ENCODE measurements at places on chromosomes 1 and 21. TPM values are rescaled to one million over a fixed set of nuclear protein-coding genes. Genes with fewer than 3 reads are reported as not detected.

- DNase-seq, result no peak
Measured at GRCh38 chr1:6243993-6244392, at the start of gene HES3. Gene HES3, plus strand, starts transcription at chr1:6244179. Its CDS starts 187 bp downstream, at chr1:6244366.

TOR1AIP1 gene
- 62.7 TPM for total RNA-seq

MRAP gene
- total RNA-seq, result 1.4 TPM

BCL2L15 gene
- total RNA-seq, result 0.68 TPM

POLR3C gene
- total RNA-seq, result 63.8 TPM

- DNase-seq, result no peak
Measured at GRCh38 chr21:29320031-29320430, 21.3 kb downstream of the BACH1 start.

DNA sequence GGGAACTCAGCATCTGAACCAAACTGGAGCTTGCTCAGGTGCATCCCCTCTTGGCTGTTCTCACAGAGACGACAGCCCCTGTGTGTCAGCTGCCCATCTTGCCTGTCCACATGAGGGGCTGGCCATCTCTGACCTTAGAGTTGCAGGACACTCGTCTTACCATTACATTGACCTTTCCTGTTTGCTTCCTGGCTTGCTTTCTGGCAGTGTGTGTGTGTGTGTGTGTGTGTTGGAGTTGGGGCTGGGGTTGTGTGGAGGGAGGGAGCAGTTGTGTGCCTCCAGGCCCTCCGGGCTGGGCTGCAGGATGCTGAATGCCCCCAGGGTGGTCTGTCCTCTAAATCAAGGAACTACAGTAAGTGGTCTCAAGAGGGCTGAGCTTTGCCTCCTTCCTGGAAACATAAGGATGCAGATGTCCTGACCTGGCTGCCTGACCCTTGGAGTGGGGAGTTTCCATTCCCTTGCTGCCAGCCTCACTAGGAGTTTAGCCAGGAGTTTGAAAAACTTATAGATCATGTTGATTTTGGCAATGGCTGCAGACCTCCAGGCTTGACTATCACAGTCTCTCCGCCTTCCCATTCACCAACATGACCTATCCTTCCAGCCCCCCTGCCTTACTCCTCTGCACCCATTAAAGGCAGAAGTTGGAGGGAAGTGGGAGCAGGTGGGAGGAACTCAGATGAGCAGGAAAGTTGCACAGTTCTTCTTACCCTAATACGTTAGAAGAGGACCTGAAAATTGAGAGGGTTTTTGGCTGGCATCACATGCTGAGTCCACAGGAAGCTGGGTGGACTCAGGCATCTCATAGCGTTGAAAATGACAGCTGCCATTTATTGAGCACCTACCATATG lies 19.0 kb downstream of the RASSF5 start:
- DNase-seq, result peak; percentile 52

- DNase-seq, result no peak
Measured at GRCh38 chr1:209710093-209710492, 5.4 kb downstream of the HSD11B1 start.

PGLYRP3 gene
- not detected for total RNA-seq

- no peak for DNase-seq
Measured at GRCh38 chr1:209546390-209547085, 37.0 kb upstream of the CAMK1G start.

MARK1 gene
- 49.6 TPM for total RNA-seq

DNA sequence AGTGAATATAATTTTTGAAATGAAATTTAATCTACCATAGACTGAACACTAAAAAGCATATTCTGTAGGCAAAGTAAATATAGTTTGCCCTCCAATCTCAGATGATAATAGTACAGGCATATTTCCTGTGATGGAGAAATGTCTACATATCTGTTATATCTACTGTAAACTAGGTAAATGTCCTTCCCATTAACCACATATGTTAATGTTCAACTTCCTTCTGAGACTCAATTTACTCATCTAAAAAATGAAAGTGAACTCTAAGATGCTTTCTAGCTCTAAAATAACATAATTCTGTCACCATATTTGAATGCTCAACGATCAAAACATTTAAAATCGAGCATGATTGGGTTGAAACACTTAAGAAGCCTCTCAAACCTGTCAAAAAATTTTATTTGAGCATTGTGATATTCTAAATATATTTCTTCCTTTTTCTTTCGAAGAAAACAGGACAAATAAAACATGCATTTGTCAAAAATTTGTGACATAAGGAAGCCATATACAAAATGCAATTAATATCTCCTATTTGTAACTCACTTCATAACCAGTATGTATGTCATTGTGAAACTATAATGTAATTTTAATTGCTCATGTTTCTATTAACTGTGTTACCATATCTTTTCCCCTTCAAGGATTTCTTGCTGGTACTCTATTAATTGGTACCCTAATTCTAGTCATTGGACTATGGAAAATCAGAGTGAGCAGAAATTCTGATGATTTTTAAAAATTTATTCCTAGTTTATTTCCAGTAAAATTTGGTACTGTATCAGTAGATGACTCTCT lies 34.2 kb downstream of the CD55 start:
- DNase-seq, result no peak

GRCh38 chr1:153357076-153357852 lies 390 bp upstream of the S100A9 start:
- peak; percentile 24 for DNase-seq

- no peak for DNase-seq
Measured at GRCh38 chr1:168626326-168626725, 49.9 kb downstream of the XCL1 start.

USP33 gene
- total RNA-seq, result 66.1 TPM

DNA sequence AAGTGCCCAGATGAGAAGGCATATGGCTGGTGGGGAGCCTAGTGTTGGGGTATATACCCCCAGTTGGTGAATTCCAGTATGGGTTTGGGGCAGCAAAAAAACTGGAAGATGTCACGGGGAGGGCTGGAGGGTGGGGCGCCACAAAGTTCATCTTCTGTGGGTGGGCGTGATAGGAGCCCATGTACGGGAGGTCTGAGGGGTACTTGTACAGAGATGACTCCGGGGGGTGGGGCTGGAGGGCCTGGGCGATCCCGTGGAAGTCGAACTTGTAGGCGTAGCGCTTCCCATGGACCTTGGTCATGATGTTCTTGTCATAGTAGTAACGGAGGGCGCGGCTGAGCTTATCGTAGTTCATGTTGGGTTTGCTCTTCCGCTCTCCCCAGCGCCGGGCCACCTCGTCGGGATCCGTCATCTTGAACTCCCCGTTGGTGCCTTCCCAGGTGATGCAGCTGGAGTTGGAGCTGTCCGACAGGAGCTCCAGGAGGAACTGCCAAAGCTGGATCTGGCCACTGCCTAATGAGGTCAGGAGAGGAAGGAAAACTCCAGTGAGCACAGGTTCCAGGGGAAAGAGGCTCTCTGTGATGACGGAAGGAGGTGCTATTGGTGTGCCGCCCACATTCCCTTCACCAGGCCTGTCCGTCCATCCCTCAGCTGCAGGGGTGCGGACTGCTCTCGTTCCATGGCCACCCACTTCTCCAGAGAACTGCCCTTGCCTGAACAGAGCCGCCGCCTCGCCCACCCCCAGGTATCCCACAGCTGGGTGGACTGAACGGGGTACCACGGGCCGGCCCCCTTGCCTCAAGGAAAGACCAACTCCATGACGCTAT lies 114.7 kb downstream of the ERG start:
- DNase-seq, result no peak

GRCh38 chr1:169089776-169090175 lies 16.7 kb upstream of the ATP1B1 start:
- no peak for DNase-seq

DNA sequence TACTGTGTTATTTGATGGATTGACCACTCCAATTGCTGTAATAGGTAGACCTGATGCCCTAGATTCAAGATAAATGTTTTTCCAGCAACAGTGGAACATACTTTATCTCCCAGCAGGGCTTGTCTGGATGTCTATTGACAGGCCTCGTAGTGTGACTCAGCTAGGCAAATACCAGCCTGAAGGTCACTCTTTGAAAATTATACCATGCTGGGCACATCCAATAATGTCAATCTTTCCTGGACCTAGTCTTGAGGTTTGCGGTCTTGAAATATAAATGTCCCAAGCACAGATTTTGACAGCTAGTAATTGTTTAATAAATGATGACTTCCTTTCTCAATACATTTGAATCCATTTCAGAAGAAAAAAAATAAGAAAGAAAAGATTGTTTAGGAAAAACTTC lies 1138.0 kb upstream of the TMPRSS15 start:
- DNase-seq, result no peak

ALG14 gene
- 3.3 TPM for total RNA-seq
